ENCODE measurements at places on chromosomes 4 and X.

GRCh38 chr4:147707892-147708672, 23.8 kb upstream of the ARHGAP10 start:
- DNase-seq, result no peak

- DNase-seq, result no peak
Measured at GRCh38 chrX:149522916-149523315, 17.8 kb upstream of the IDS start.

DNA sequence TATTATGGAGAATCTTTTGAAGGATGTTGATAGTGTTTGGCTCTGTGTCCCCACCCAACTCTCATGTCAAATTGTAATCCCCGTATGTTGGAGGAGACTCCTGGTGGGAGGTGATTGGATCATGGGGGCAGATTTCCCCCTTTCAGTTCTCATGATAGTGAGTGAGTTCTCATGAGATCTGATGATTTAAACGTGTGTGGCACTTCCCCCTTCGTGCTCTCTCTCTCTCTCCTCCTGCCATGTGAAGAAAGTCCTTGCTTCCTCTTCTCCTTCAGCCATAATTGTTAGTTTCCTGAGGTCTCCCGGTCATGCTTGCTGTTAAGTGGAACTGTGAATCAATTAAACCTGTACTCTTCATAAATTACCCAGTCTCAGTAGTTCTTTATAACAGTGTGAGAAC, 166.1 kb upstream of the NUDT6 start:
- no peak for DNase-seq

- DNase-seq, result no peak
Measured at GRCh38 chrX:39667191-39667590, 430.6 kb downstream of the BCOR start.

- DNase-seq, result no peak
Measured at GRCh38 chr4:140149846-140150635, 3.9 kb downstream of the MAML3 start.

DNA sequence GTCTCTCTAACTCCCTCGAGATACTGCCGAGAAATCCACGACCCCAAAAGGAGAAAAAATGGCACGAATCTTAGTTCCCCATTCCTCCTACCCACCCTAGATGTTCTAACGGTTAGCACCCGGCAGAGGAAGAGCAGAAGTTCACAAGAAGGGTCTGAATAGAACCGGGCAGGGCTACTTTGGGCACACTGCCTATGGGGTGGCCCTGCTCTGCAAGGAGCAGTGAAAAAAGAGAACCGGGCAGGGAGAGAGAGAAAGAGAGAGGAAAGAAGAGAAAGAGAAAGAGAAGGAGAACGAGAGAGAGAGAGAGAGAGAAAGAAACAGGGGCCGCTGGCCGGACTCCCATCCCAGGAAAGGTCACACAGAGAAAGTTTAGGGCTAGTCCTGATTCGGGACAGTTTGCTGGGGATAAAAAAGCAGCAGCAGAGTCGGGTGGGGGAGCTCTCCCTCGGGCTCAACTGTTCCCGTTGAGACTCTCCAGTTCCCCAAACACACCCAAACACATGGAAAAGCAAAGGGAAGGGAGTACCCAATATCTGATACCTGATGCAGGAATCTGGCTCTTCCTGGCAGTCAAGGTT, 468 bp downstream of the GLA start:
- no peak for DNase-seq

- DNase-seq, result no peak
Measured at GRCh38 chr4:153131596-153131995, 72.6 kb upstream of the TRIM2 start.

DNA sequence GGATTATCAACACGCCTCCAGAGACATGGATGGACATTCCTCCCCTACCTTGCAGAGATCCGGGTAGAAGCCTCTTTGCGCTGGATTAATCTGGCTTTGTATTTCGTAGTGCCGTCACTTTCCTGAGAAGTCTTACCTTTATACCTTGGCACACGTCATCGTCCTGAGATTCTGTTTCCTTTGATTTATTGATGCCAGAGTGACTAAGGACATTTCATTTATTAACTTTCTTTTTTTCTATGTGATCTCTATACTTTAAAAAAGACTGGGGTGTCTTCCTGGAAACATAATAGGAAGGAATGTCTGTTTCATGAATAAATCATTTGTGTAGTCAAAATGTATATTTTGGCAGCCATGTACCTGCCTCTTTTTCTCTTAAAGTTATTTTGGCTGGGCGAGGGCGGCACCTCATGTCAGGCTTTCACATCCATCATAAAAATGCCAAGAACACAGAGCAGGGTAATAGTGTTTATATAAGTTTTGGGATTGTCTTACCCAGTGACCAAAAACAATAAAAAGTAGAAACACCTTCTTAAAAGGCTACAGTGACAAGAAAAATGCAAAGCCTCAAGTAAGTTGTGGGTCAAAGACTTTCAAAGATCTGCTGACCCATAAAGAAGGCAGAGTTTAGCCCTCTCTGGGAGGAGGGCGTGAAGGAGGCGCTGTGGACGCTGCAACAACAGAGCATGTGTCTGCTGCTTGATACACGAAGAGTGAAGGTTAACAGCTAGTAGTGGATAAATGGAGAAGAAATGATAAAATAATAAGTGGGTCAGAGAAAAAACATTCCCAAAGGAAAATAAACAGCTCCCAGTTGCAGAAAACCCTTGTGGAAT, 124.4 kb downstream of the SHROOM3 start:
- no peak for DNase-seq

GRCh38 chr4:63618883-63619718, 790.1 kb downstream of the TECRL start:
- no peak for DNase-seq

DNA sequence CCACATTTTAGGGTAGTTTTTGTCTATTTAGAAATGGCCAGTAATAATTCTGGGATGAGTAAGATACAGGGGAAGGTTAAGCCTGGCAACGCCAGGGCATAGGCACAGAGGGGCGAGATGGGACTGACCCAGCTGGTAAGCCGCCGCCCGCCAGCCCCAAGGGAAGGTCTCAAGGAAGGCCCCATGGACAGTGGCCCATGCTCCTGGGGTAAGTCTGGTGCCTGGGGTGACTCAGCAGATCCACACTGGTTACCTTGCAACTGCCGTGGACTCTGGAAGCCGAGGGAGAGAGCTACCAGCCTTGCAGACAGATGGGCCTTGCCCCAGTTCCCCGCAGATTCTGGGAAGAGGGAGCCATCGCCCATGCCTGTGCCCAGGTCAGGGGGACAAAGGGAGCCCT, 179.4 kb downstream of the AFAP1 start:
- DNase-seq, result no peak

DNA sequence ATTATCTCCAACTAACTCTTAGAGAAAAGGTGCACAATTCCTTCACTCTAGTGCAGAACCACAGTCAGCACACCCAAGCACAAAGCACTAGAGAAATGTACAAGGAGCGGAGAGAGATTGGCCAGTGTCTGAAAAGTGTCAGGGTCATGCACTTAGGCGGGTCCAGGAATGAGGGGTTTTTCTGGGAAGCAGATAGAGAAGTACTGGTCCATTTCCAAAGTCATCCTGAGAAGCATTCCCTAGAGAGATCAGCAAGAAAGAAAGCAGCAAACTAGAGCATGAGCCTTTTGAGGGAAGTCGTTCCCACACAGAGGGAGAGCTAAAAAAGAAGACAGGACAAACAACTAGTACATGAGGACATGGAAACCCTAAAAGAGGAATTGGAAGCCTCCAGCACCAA, 168.1 kb upstream of the MAP3K15 start:
- DNase-seq, result no peak

DNA sequence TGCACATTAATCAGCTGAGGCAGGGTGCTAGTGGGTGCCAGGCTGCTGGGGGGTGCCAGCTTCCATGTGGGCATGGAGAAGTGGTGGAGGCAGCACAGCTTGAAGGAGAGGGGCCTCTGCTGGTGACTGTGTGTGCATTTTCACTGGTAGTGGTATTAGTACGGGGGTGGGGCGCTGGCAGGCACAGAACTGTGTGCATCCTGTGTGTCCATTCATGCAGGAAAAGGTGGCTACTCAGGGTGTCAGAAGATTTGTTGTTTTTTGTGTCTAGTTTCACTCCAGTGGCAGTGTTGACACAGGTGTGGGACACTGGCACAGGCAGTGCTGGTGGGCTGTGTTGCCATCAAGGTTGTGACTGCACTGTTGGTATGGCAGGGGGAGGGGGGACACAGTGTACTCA, 1303.6 kb downstream of the FAM133A start:
- DNase-seq, result no peak

DNA sequence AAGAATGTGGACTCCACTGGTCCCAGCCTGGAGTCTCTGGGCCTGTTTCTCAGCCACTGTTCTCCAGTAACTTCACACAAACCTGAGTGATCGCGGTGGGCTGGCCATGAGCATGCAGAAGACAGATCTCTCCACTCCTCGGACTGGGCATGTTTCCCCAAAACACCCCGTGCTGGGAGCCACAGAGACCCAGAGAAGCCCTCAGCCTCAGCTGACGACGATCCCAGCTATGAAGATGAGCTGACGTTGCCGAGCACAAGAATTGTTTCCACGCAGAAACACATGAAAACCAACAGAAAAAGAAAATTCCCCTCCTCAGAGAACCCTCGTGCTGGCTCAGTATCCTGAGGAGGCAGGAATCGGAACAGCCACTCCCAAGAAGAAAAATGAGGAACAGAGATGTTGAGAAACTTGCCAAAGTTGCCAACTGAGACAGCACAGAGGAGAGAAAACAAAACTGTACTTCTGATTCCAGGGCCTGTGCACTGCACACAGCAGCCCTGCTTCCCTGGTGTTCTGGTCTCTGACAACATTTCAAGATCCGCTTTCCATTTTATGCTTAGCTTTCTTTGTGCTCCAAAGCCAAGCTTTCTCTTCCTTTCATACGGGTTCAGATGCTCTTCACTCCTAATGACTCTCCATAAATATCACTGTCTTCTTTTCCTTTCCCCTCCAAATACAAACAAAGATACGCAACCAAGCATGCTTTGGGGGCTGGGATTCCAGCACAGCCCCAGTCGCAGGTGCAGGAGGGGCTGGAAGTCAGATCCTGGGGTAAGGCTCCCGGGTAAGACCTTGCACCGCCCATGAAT, 81.4 kb downstream of the IRF2 start:
- no peak for DNase-seq

DNA sequence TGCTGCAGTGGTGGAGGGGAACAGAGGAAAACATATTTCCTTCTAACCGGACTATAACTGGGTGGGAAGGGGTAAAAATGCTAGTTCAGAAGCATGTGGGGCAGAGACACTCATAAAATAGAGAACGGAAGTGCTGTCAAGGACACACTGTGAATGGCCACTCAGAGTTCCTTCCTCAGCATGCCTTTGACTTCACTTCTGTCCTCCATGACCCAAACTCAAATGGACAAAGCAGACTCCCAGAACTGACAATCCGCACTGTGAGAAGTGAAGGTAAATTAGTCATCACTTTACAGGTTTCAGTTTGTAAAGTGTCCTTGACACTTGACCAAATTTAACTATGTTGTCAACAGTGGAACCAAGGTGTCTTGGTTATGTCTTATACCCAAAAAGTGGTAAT, 30.2 kb upstream of the ELF2 start:
- DNase-seq, result no peak

DNA sequence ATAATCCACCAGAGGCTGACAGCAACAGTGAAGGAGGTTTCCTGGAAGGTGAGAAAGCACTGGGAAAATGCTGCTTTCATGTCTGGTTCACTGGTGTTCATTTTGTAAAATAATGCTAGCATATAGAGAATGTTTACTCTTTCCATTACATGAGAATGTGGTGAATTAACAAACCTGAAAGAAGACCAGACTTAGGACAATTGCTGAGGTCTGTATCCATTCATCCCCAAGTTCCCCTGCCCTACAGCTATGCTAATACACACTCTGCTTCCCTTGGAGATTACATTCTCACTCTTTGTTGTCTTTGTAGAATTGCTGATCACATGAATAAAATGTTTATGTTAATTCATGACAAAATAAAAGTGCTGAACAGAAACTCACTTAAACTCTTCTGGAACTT, 99.5 kb downstream of the ARHGAP6 start:
- DNase-seq, result no peak

DNA sequence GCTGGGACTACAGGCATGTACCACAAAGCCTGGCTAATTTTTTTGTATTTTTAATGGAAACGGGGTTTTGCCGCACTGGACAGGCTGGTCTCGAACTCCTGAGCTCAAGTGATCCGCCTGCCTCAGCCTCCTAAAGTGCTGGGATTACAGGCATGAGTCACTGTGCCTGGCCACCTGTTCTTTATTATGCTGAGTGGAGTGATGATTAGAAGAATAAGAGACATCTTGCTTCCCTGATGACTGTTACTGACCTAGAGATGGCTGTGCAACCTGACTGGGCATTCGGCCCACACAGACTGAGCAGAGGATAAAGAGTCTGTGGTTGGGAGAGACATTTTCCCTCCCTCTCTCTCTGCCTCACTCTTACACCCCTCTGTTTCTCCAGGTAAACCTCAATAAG, 56.7 kb downstream of the SPINK2 start:
- no peak for DNase-seq

- peak; percentile 44 for DNase-seq
Measured at GRCh38 chr4:2931512-2932301, 31.5 kb downstream of the NOP14 start.
